ENCODE measurements at places on chromosomes 2 and 18.

DNA sequence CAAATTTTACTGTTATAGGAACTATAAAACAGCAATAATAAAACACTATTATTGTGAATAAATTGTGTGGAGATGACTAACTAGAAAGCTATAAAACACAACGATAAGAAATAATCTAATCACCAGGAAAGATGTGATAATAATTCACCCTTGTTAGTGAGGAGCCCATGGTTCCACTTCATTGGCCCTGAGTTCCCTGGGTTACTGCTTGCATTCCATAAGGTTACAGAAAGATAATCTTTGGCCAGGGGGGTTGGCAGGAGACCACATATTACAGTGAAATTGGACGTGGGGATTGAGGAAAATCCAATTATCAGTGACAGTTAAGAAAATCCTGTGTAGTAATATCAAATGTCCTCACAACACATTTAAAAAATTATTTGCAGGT, 2.5 kb upstream of the CPO start:
- peak; percentile 20 for DNase-seq

DNA sequence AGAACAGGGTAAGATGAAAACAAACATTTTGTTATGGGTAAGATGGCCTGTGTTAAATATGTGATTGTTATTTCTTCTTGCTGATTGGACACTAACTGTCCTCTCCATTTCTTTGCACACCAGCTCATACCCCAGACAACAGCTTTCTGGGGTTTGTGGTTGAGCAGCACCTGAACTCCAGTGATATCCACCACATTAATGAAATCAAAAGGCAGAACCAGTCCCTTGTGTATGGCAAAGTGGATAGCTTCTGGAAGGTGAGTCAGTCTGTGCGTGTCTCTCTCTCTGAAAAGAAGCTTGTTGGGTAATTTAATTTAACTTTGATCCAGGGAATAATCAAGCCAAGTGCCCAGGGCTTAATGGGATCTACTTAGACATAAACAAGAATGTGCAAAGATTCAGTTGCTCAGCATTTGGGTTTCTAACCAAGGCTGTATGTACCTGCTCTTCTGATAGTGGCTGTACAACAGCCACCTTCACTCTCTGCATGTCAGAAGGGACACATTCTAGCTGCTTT, 108.3 kb downstream of the MGAT5 start:
- DNase-seq = no peak

DNA sequence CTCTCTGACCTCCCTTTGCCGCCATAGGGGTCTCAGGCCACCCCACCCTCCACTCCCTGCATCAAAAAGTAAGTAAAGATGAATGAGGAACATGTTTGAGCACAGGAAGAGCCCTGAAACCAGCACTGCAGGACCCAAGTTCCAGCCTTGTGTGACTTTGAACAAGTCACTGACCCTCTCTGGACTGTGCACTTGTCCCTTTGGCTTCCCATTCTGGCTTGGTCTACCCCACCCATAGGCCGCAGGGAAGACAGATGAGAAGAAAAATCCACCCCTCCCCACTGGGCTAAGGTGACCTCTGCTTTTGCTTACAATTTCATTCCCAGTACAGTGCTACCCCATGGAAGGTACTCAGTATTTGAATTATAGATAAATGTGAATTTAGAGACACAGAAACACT, 43.8 kb downstream of the TMEM17 start:
- DNase-seq = no peak

- DNase-seq = no peak
These were observed 61.8 kb upstream of the DCC start for GRCh38 chr18:52278191-52278590.

DNA sequence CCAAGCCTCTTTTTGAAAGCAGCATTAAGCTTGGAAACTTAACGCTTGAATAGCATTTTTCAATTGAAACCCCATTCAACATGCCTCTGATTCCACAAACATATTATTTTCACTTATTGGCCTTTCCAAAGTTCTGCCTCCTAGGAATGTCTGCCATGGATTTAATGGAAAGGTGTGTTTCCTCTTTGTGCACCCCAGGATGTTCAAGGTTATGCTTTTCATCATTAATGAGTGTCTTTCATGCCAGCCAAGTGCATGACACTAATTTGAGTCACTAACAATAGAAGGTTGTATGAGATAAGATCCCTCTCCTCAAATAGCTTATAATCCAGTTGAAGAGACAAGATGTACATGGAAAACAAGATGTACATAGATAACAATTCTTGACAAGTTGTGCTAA, 84.7 kb downstream of the ALPK2 start:
- no peak for DNase-seq

DNA sequence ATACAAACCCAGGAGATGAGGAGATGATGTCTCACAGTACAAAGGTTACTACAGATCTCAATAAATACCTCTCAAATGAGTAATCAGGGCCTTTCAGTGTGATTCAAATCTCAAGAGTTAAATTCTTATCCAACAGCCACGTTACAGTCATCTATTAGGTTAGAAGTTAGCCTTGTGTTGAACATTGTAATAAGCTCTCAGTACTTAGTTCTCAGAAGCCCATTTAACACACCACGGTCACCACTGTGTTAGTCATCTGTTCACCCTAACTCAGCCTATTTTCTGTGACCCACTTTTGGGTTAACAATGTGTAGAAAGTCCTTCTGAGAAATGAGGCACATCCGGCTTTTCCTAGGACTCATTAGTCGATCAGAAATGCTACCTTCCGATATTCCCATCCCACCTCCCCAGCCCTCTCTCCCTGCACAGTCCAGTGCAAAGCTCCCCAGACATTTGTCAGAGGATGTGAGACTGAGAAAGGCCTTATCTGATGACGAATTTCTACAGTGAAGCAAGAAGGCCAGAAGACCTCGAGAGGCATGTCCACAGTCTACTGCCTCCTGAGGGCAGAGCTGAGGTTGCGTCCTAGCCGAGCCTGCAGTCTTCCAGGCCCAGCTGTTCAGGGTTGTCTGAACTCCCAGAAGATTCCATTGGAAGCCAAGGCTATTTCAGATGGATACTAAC, 92.6 kb downstream of the ACTR2 start:
- DNase-seq = peak; percentile 99

- DNase-seq = no peak
These were observed 15.8 kb downstream of the INPP5D start for GRCh38 chr2:233075966-233076339.

DNA sequence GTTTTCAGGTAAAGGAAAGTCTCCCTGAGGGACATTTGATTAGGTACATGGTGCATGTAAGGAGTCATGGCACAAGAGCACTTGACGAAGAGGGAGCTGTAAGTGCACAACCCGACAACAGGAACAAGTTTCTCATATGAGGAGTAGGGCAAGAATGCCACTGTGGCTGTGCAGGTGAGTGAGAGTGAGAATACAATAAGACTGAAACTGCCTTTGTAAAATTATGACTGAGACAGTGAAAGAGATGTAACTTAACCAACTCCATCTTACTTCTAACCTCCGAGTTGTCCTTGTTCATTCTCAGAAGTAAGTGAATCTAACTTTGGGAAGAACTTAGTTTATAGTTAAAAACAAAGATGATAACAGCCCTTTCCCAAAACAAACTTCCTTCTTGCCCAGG, 1025.8 kb upstream of the CNTNAP5 start:
- no peak for DNase-seq

DNA sequence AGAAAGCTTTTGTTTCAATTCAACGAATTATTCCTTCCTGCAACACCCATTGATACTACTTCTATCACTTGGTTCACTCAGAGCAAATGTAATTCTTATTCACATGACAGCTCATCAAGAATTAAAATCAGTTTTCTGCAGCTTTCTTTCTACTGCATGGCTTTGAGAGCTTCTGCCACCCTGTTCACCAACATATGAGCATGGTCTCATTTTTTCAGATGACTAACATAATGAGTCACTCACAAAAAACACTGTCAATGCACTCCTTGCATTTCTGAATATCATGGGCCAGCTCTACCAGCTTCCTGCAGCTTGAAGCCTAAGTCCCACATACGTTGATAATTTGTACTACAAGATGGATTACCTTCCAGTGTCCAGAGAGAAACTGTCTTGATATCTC, 342.9 kb downstream of the LRATD1 start:
- DNase-seq = no peak

GRCh38 chr18:70421471-70422390, 132.9 kb downstream of the SOCS6 start:
- DNase-seq = peak; percentile 91

DNA sequence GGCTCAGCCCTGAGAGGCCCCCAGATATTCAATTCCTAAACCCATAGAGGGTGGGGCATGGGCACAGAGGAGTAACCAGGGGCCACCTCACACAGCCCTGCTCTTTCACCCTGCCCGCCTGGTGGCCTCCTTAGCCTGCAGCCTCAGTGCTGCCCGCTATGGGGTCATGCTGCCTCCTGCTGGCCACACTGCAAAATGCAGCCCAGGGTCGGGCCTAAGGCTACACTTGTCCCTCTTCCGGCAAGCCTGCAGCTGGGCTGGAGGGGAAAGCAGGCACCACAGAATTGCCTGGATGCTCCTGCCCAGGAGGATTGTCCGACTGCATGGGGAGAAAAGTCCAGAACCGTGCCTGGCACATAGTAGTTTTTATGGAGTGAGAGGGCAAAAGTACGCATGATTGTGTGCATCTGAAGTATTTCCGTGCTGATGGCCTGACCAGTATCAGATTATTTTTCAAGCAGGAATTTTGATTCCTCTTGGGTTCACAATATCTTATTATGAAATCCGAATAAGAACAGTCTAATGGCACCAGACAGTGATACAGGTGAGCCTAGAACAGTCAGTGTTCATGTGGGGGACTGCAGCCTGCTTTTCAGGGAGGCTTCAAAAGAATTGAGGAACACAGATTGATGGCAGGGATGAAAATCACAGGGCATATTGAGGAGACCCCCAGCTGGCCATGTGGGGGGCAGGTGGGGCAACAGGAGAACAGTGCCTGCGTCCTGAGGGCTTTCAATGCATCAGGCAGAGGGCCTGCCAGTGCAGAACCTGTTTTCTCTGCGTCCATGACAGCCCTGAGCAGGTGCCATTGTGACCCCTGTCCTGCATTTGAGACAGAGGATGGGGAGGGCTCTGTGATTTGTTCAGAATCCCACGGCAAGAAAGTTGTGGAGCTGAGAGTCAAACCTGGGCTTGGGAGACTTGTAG, 51.2 kb upstream of the ALPP start:
- peak; percentile 29 for DNase-seq

DNA sequence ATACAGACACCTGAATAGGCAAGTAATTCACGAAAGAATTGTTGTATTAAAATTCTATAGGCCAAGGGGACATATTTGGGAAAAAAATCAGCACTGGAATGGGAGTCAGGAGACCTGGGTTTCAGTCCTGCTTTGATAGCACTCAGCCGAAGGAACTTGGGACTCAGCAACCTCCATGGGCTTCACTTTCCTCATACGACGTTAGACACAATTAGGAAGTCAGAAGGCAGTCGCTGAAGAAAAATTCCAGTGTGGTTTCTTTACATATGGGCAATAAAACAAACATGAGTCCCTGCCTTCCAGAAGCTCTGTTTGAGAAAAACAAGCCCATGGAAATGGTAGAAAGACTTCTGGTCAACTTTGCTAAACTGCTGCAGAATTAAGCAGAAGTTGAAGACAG, 15.1 kb upstream of the CYRIA start:
- no peak for DNase-seq

GRCh38 chr2:211879323-211879722, 659.3 kb downstream of the ERBB4 start:
- no peak for DNase-seq

- no peak for DNase-seq
These were observed 826.8 kb downstream of the TRIB2 start for GRCh38 chr2:13543550-13543949.

GRCh38 chr2:137250401-137250800, 485.1 kb downstream of the THSD7B start:
- no peak for DNase-seq

- no peak for DNase-seq
These were observed 418.7 kb downstream of the MEIS1 start for GRCh38 chr2:66853585-66853984.

GRCh38 chr2:238771218-238771617, 76.7 kb upstream of the TWIST2 start:
- no peak for DNase-seq

- no peak for DNase-seq
These were observed 744.8 kb upstream of the ID2 start for GRCh38 chr2:7937082-7937481.

GRCh38 chr18:53268455-53268854, 928.5 kb downstream of the DCC start:
- DNase-seq = no peak

- DNase-seq = no peak
These were observed 158.6 kb upstream of the LTBP1 start for GRCh38 chr2:32788114-32788513.

GRCh38 chr2:153476816-153477635, 1.5 kb downstream of the RPRM start:
- no peak for DNase-seq

GRCh38 chr18:48453330-48454066, 44.3 kb upstream of the ZBTB7C start:
- no peak for DNase-seq

DNA sequence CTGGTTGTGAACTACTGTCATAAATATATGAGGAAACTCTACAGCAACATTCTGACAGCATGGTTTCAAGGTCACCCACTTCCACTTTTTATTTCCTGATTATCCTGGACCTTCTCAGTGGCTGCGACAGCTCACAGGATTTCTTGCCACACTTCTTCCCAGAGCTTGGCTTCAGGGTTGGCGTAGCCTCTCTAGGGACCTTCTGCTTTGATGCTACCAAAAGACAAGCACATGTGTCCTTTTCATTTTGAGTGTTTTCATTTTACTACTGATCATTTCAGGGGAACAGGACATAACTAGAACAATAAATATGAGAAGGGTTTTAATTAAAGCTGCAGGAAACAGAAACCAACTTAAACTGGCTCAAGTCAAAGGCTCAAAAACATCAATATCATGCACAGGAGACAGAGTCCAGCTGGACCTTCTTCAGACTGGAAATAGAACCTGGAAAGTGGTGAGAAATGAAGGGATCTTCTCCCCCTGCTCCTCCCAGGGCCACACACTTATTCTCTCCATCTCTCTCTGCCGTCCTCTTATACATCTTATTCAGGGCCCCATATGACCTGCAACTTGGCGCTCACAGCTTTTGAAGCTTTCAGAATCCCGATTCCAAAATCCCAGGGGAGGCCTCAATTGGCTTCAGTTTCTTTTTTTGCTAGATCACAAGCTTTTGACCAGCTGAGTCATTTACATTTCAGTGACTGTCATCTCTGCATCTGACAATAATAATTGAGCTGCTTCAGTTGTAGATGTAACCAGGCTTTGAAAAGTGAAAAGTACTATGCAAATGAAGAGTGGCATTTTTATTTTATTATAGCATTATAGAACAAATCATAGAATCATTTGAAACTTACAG, 9.7 kb downstream of the VIT start:
- DNase-seq = no peak

DNA sequence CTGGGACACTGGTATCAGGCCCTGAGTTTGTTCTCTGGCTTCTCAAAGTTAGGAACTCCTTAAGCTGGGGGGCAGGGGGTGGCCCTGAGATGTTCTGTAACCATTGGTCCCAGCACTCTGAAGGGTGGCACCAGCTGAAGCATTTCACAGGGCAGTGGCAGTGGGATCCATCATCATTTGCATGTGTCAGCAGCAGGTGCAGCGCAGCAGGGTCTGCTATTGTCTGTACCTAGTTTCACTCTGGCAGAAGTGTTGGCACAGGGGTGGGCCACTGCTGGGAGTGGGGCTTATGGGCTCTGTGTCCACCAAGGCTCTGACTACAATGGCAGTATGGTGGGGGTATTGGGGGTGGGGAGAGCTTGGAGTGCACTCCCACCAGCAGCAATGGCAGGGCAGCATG, 460.4 kb upstream of the ZNF804A start:
- no peak for DNase-seq
